CD4-positive, alpha-beta T cell treated with Interleukin-10 for 1 hour (primary cell): ENCODE measurements at places on chromosomes 7 and 10.

- peak; percentile 22 for DNase-seq
Measured at GRCh38 chr7:132575419-132575981, 770 bp downstream of the PLXNA4 start.

DNA sequence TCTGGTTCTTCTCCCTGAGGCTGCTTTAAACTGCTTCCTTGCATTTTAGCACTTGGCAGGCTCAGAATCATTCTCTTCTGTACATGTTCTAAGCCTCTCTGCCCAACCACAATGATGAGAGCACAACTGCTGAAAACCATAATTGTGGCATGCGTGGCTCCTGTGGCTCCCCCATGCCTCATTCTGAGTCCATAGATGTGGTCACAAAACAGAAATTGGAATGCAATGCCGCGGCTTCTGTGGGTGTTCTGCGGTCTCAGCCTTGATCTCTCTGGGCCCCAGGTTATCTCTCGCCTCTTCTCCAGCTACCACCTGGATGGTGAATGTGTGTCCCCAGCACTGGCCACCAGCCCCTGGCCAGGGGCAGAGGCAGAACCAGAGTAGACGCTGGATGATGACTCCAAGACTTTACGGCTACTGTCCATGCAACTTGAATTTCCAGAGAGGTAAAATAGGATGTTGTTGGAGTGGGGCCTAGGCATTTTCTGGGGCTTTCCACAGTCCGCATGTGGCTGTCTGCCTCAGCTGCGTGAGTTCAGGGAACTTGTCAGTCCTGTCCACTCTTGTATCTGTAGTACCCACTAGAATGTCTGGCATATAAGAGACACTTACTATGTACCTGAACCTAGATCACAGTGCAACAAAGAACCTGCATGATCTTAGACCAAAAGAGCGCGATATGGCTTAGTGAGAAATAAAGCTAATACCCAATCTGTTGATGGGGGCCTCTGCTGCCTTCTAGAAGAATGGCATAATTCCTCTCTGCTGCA lies 52.4 kb upstream of the ADRB1 start:
- DNase-seq: no peak

DNA sequence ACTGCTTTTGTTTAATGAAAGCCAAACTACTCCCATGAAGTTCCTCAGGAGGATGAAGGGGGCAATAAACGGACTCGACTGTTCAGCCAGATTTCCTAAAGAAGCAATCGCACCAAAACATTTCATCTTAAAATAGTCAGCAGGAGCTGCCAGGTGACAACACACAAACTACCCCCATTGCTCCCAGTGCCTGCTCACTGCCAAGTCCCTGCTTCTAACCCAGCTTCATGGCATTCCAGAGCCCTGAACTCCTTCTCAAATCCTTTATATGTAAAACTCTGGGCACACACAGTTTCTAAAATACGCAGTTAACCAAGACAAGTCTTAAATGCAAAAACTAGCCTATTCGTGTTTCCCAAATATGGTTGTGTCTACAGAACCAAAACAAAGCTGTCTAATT lies 110.0 kb downstream of the SORBS1 start:
- no peak for DNase-seq

- DNase-seq: no peak
Measured at GRCh38 chr7:78074713-78075112, 276.1 kb downstream of the PHTF2 start.

GRCh38 chr7:156494960-156495359 lies 145.6 kb upstream of the RNF32 start:
- DNase-seq: no peak

DNA sequence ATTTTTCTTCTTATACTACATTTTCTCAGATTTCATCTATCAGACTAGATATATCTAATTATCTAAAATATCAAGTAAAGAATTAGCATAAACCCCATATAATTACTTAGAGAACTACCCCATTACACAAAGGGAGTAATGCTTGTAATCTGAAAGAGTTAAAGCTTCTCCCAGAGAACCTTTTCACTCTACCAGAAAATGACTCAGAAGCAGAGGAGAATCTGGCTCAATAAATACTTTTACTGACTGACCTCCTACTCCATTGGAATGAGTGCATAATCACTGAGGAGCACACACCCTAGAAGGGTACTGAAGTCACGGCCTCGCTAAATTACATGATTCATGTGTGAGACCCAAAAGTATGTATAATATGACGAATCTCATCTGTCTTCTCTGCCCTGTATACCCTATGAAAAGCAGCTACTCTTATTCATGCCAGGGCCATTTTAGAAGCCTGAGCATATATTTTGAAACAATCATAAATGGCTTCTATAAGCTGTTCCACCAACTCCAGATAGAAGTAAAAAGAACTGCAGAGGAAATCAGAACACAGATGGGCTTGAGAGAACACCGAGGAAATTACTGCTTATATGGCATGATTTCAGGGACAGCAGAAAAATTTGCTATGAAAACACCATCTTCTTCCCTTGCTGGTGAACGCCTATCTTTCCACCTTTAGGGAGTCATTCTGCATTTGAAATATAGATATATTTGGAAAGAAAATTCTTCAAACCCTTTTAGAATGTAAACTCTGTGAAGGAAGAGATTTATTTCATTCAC lies 32.7 kb downstream of the DNMBP start:
- no peak for DNase-seq

- no peak for DNase-seq
Measured at GRCh38 chr7:21450941-21451340, 23.1 kb downstream of the SP4 start.

DNA sequence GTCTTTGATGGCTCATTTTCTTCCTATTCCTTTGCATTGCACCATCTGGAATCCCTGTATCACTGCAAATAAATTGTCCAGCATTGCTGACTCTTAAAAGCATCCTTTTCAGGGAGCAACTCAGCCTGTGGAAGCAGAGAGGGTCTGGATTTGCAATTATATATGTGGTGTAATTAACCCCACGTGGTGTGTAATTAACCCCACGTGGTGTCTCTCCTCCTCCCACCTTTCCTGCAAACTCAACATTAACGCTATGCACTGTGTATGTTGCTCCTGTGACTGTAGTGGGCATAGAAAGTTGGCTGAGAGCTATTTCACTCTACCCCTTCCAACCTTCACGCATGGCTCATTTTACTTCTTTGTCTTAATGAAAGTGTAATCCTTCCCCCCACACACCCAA lies 689.0 kb upstream of the COBL start:
- DNase-seq: no peak

DNA sequence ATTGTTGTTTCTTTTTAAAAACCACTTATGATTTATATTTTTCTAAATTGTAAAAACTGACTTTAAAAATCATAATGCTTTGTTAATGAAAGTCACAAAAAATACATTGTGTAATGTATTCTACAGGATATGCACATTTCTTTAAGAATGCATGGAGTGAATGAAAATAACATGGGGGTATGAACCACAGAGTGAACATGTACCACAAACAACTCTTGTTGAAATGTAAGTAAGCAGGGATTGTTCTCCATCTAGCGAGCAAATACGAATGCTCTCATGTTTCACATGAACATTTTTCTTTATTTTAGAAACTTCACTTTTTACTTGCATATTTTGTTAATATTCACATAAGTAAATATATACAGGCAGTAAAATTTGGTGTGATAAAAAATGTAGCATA lies 35.6 kb upstream of the LAMB4 start:
- no peak for DNase-seq

DNA sequence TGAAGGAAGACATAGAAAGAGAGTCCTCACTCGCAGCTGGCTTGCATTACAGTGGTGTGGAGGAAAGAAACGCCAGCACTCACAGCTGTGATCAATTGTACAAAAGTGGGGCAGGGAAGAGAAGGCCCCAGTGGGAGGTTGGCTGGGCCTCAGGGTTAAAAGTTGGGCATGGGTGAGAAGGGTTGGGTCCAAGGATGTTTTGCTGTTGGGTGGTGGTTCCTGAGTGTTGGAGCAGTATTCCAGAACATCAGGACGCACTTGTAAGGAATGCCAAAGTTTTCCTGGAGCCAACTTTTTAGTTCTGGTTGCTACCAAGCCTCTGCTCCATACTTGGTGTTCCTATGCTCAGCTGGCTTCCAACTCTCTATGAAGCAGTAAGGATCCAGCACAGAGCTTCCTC lies 55.4 kb upstream of the MKRN1 start:
- no peak for DNase-seq

DNA sequence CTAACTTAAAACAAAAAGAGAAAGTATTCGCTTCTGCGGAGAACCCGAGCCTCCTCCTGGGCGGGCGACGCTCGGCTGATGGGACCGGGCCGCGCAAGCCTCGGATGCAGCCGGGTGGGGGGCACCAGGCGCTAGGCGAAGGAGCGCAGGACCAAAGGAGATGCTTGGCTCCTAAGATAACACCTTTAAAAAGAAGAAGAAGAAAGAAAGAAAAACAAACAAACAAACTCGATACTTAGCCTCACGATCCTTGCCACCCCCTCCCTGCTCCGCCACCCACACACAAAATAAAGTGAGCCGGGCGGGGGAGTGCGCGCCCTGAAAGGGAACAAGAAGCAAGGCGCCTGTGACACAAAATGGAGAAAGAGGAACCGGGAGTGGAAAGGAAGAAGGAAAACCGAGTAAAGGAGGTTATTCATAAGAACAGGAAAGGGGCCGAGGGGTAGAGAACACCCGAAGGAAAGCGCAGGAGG lies 34.0 kb upstream of the EBLN1 start:
- DNase-seq: peak; percentile 75

DNA sequence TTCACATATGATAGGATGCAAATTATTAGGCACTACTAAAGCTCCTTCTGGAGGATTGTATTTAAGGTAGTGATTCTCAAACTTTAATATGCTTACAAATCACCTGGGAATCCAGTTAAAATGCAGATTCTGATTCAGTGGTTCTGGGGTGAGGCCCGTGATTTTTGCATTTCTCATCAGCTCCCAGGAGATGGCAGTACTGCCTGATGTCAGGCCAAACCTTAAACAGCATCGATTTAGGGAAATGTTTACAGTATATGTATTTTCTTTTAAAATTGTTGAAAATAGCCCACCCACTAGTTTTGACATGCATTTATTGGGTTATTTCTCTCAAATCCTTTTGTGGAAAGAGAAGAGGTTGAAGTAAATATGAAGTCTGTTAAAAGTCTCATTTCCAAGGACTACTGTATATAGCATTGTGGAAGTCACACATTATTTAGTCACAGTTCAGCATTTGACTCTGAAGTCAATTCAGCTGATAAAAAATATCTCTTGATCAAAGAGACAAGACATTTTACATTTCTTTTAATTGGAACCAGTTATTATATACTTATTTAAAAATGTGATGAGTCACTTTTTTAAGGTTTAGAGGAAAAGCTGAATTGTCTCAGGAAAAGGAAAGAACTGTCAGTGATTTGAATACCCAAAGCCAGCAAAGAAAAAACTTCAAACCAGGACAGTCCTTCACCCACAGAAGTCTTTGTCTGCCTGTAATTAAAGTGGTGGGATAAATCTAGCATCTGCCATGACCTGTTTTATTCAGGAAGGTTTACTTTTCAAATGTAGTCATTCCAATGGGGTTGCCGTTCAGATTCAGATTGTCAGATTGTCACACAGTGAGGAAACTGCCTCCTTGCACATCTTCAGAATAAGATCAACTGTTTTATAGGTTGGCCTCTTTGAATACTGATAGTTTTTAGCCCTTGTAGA lies 21.1 kb upstream of the HBP1 start:
- peak; percentile 60 for DNase-seq

DNA sequence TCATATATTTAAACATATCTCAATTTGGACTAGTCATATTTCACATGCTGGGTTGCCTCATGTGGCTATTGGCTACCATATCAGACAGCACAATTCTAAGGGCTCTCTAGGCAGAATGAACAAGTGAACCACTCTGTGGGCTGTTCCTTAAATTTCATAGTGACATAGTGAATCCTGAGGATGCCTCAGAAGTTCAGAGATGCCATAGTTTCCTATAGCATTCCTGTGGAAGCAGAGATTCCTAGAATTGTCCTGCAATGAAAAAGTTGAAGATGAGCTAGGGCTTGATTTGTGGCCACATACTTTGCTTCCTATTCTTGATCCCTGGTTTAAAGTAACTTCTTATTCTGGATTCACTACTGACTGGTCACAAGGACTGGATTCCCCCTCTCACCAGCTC lies 35.6 kb downstream of the MKX start:
- no peak for DNase-seq

DNA sequence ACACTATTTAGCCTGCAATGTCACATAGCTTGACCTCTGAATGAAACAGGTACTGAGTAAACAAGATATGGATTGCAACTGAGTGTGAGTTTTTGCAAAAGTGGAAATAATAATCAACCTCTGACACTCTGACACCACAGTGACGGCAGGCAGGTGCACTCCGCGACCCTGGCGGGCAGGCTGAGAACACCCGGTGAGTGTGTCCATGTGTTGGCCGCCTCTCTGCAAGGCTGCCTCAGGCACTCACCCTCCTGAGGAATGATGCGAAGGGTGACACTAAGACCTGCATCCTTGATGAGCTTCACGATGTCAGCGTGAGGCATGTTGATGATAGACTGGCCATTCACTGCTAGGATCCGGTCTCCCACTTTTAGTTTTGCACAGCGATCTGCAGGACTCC lies 336.2 kb downstream of the PHTF2 start:
- DNase-seq: no peak

DNA sequence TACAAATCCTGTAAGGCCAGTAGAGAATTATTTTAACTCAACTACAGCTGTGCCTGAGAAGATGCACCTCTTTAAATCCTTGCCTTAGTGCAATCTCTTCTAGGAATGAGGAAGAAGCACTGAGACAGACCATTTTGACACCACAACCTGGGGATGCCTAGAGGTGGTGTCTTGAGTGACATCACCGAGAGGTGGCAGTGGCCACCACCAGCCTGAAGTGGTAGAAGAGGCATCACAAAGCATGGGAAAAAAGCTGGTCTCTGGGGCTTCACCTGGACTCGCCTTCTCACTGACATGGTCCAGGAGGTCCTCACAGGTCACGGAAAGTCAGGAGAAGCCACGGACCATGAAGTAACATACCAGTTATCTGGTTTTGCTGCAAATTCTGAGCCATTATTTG lies 99.2 kb upstream of the PDLIM1 start:
- peak; percentile 1 for DNase-seq

DNA sequence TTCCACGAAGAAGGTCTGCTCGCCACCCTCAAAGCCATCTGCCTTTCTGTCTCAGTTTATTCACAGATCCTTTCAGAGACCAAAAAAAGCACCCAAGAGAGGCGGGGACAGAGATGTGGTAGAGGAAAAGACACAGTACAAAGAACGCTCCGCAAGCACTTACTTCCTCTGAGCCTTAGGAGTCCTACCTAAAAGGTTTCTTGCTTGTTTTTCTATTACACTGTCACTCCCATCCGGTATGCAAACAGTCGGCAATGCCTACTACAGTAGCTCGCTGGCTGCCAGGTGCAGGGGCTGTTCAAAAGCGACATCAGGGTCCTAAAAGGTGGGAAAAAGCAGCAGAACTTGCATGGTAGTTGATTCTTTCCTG lies 816 bp downstream of the TECPR1 start:
- DNase-seq: peak; percentile 71

- DNase-seq: no peak
Measured at GRCh38 chr7:28778786-28779185, 179.3 kb downstream of the TRIL start.

DNA sequence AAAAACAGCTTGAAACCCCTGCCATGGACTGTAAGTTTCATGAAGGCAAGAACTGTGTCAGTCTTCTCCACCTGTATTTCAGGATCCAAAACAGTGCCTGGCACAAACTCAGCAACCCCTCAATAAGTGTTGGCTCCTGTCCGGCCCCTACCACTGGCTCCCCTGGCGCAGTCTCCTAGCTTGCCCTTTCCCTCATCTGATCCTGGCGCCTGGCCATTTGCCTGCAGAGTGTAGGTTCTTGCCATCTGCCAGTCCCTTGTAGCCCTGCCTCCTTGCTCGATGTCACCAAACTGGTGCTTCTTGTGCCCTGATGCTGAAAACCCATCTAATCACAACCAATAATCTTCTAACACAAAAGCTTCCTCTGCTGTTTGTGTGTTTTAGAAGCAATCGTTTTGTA lies 60.4 kb downstream of the LGI1 start:
- no peak for DNase-seq
